ENCODE measurements at places on chromosomes 12 and 14. TPM values are rescaled to one million over a fixed set of nuclear protein-coding genes. Genes with fewer than 3 reads are reported as not detected.

The SCNN1A gene
- 0.81 TPM for total RNA-seq

The SLC7A8 gene
- total RNA-seq = 2.2 TPM

The SLC25A21 gene
- 0.54 TPM for total RNA-seq

The ESR2 gene
- total RNA-seq = 2.2 TPM

The CLEC6A gene
- total RNA-seq = not detected

The KLRD1 gene
- under 0.01 TPM for total RNA-seq

The CMTM5 gene
- total RNA-seq = 3.0 TPM

The SCYL2 gene
- total RNA-seq = 18.0 TPM

The LRRK2 gene
- total RNA-seq = 0.81 TPM

The CD69 gene
- total RNA-seq = 545 TPM

The FSCB gene
- not detected for total RNA-seq

The TSHR gene
- not detected for total RNA-seq

The ATN1 gene
- total RNA-seq = 25.0 TPM

The HSPA2 gene
- total RNA-seq = 5.1 TPM

The INSM2 gene
- not detected for total RNA-seq

Data from hematopoietic multipotent progenitor cell (in vitro differentiated cells).